Cerebellar cortex (tissue), 1 donor: ENCODE measurements at places on chromosomes 5 and 9.

DNA sequence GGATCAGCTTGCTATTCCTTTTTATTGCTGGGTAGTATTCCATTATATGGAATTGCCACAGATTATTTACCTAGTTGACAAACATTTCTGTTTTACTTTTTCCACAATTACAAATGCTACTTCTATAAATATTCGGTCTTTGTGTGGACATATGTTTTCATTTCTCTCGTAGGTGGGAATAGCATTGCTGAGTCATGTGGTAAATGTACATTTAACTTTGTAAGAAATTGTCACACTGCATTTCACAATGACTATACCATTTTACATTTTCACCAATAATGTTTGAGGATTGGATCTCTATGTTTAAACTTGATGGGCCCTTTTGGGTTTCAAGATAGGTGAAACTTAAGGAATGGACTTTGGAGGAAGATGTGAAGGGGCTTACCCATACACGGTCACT is 19.7 kb downstream of the RAI14 start:
- DNase-seq, result no peak

DNA sequence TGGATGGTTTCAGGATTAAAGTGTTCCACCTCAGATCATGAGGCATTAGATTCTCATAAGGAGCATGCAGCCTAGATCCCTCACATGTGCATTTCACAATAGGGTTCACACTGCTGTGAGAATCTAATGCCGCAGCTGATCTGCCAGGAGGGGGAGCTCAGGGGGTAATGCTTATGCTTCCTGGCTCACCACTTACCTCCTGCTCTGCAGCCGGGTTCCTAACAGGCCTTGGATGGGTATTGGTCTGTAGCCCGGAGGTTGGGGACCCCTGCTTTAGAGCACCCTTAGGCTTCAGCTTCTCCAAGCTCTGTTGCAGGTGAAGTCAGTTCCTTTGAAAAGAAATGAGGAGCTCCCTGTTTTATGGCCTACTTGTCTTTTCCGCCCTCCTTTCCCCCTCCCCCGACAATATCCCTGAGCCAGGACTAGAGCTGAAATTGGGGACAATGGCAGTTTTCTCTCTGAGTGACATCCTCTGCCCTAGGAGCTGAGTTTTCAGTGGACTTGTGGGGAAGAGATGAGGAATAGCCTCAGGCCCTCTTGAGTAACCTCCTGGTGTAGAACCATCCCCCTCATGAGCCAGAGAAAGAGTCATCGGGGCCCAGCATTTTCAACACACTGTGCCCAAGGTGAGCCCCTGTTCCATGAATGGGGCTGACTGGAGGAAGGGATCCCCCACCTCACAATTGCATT is 16.2 kb upstream of the MAT2B start:
- peak; percentile 26 for DNase-seq

DNA sequence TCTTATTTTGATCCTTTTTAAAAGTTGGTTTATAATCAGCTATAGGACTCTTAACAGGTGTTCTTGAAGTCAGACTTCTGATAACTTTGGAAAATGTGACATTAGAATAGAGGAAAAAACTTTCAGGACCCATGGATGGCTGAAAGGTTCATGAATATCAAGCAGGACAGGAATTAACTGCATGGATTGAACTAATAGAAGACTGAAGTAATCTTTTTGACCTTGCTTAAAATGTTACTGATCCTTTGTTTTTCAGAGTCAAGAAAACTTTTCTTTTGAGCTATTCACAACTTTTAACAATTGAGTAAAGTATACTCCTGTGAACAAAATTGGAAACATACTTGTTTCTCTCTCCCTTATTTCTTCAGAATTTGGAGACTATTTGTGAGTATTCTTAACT is 79.2 kb downstream of the PLK2 start:
- DNase-seq, result no peak

DNA sequence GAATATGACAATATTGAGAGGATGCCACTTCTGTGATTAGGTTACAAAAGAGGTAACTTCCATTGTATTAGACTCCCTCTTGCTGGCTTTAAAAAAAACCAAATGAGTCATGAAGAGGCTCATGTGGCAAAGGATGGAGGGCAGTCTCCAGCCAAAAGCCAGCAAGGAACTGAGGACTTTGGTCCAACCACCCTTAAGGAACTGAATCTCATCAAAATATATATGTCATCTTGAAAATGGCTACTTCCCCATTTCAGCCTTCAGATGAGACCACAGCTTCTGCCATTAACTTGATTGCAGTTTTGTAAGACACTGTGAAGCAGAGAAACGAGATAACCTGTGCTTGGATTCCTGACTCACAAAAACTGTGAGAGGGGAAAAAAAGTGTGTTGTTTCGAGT is 15.5 kb upstream of the TRIM32 start:
- DNase-seq, result no peak

GRCh38 chr5:1799602-1800471 is at the start of gene MRPL36:
Gene MRPL36 (minus strand): TSS chr5:1799837. CDS start chr5:1798935, 902 bp downstream.
- peak; percentile 88 for DNase-seq
